ENCODE measurements at places on chromosomes 11 and 22.
A peak's percentile ranks its signal among the peaks of the same experiment; 100 is the strongest.

GRCh38 chr11:1870721-1871466, 18.0 kb downstream of the LSP1 start:
- peak; percentile 59 for DNase-seq

DNA sequence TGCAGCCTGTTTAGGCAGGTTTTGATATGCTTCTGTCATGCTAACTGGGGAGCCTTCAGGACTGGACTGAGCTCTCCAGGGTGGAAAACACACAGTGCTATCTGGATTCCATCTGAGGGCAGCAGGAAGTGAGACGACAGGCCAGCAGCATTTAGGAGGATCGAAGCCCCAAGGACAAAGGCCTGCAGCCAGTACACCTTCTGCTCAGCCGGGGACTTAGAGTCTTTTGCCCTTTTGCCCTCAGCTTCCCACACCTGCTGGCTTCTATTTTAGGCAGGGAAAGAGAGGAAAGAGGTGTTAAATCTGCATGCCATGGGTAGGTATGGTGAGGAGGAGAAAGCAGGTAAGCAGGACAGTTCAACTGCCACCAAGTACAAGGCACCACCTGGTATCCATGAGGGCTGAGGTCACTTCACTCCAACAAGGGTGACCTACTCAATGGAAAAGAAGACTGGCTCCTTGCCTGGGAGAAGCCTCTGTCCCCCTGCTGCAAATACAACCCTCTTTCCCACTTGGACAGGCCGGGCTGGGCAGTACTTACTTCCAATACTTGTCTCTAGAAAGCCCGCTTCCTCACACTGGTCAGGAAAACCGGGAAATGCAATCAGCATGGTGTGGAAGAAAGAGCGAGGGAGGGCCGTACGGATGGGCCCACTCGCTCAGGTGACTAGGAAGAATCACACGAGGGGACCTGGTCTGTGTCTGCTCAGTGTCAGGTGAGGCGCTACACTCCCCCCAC, 12.3 kb downstream of the LARGE2 start:
- no peak for DNase-seq

- no peak for DNase-seq
Measured at GRCh38 chr11:105022527-105022926, 441 bp downstream of the CASP5 start.

DNA sequence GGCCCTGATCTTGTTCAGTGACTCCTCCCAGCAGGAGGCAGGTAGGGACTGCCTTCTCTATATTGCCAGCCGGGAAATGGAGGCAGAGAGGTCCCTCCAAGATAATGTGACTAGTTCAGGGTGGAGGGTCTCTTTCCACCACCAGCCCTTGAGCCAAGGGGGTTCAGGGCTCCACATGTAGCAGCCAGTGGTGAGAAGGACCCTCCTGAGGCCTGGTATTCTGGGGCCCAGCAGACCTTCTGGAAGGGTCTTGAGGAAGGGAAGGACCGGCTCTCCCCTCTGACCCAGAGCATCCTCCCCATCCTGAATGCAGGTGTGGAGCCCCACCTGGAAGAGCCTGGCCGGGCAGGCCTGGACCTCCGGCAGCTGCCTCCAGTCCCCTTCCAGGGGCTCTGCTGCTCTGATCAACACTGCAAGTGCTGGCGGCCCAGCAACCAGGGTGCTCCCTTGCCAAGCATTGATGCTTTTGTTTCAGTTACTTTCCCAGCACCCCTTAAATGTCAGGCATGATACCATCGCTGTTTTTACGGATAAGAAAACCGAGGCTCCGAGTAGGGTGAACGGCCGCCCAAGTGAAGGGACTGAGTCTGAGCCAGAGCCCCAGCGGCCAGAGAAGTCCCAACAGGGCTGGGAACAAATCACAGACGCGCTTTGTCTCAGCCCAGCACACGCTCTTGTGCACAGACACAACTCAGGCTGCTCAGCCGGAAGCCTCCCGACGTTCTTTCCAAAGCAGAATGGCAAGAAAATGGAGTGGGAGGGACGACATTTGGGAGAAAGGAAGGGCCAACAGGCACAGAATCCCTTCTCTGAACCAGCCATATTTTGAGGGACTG, 38.8 kb downstream of the DKK3 start:
- no peak for DNase-seq

GRCh38 chr22:17829695-17830042, 55.4 kb upstream of the BID start:
- DNase-seq, result no peak

DNA sequence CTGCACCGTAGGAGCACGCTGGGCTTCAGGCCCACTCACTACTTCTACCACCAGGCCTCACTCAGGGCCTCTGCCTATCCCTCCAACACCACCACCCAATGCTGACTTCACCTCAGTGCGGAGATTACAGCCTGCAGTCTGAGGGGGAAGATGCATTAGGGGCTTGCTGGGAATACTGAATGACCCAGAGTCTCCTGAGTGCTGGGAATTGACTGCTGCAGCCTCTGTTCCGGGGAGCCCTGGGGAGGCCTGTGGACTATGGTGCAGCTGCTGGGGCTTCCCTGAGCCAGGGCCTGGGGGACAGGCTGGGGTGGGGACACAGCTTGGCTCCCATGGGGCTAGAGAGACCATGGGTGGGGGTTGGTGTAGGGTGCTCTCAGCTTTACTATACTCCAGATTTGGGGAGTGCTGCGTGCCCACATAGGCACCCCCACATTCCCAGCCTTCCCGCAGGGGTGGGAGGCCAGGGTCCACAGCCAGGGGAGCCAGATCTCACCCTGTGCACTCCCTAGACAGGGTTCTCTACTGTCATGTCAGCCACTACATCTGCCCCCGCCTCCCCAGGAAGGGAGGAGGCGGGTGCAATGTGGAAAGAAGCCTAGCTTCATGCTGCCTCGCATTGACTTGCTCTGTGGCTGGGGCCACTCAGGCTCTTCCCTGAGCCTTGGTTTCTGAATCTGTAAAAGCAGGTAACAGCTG, 44.4 kb downstream of the GDPD5 start:
- DNase-seq, result no peak

DNA sequence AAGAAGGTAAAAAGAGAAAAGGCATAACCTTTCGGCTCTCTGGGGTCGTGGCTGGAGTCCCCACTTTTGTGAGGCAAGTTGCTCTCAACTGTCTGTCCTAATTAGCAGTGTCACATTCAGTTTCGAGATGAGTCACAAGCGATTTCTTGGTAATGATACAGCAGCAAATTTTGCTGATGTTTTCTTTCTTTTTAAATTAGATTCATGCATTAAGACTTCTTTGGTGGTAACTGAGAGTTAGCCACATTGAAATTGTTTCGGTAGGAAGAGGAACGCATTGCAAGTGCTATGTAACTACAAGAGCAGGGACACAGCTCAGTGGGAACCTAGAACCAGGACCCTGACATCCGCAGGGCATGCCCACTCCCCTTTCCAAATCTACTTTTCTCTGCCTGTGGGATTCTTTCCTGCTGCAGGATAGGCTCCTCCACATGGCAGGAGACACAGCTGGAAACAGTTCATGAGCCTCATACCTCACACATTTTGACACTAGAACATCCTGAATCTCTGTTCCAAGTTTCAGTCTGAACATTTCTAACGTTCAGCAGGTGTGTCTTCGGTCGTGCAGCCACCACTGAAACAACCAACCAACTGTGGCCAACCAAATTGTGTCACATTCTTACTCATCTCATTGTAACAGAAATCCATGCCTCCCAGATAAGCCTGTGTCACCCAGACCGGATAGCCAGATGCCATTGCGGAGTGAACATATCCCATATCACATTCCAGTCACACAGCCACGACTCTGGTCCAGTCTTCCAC, 987.6 kb downstream of the NTM start:
- no peak for DNase-seq

DNA sequence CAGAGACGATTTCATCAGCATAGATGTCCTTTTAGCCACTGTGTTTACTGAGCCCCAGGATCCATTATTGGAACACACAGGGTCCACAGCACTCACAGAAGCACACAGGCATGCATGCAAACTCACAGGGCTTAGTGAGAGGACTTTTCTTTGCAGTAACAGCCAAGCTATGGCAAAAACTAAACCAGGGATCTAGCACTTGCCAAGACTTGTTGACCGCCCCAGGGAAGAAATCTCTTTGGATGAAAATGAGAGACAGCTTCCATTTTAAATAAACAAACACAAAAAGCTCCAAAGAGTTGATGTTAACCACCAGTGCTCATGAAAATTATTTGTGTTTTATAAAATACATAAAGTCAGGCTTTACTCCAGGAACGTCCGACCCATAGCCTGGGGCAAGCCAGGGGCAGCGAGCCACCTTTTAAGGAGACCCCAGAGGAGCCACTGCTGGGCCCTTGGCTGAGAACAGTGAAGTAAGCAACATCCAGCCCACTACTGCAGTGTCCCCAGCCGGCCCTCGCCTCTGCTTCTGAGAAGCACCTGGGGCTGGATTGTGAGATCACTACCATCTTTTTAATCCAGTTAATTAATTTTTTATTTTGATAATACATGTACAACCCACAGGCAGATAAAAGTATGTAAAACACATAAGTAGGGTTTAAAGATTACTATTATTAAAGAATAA, 22.0 kb upstream of the TFIP11 start:
- no peak for DNase-seq
